ENCODE measurements at places on chromosomes 11 and 22. TPM values are rescaled to one million over a fixed set of nuclear protein-coding genes. Genes with fewer than 3 reads are reported as not detected.

The OR52N4 gene
- total RNA-seq = 1.5 TPM

DNA sequence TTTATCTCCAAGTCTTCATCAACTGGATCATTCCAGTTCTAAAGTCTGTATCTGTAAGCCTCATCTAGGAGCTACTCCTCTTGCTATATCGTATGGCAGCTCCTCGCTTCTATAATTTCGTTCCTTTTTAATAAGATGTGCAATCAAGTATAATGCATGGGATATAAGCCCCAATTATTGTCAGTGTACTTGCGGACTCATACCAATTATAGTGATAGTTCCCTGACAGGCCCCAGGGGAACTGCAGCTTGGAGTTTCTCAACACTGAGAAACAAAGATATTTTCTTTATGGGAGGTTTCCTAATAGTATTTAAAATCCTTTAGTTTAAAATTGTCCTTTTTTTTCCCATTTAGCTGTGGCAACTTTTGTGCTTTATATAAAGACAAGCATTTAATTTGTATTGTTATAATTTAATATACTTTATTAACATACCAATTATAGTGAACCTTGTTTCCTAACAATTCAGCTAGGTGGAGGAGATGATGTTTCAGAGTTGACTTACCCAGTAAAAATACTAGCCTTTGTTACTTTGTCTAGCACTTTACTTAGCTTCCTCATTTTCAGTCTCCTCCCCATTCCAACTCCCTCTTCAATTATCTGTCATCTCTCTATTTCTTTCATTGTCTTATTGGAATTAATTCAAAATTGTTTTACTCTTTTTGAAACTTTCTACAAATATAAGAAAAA is 25.3 kb upstream of the DDX17 start:
- DNase-seq = no peak

DNA sequence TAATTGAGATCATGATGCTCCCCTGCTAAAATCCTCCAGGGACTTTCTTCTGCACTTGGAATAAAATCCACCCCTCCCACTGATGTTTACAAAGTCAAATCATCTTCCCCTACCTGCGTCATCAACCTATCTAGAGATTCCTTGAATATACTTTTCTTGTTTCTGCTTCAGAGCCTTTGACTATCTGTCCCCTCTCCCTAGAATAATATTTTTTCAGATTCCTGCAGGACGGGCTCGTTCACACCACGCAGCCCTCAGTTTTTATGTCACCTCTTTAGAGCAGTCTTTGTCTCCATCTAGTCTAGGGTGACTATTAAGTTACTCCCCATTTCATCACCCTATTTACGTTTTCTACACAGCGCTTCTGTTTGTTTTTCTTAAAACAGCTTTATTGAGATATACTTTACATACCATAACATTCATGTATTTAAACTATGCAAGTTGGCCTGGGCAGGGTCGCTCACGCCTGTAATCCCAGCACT is 94.8 kb upstream of the SESN3 start:
- DNase-seq = no peak

The CYP2D6 gene
- total RNA-seq = 1.9 TPM

DNA sequence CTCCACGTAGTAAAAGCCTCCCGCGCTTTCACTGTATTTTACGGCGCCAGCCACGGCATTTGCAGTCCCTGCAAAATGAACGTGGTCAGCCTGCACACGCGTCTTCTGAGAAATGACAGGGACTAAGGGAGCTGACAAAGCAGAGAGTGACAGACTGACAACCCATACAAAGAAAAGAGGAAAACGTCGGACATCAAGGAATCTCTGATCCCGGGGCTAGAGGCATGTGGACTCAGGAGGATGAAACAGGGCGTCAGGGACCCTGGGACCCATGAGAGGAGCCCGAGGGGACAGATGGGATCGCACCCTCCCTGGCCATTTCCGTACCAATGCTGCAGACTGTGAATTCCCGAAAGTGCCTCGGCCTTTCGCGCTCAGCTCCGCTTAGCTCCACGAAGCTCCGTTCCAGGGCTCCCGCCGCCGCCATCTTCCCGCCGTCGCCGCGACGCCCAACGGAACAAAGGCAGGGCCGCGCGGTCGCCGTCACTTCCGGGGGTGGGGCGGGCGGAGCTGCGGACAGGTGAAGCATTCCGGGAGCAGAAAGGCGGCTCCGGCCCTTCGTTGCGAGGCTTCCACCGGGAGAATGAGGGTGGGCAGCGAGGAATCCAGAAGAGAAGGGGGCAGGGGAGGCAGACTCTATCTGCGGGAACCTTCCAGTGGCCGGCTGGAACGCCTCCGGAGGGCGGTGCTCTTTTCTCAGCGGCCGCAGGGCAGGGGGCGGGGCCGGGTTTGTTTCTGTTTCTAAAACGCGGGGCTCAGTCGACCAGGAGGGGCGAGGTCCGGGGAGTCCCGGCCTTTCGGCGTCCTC is at the start of gene NUP160:
Gene NUP160, minus strand, starts transcription at position 459 of the 808 bp plus-strand sequence. Its CDS starts 32 bp downstream, at position 427.
- peak; percentile 91 for DNase-seq

DNA sequence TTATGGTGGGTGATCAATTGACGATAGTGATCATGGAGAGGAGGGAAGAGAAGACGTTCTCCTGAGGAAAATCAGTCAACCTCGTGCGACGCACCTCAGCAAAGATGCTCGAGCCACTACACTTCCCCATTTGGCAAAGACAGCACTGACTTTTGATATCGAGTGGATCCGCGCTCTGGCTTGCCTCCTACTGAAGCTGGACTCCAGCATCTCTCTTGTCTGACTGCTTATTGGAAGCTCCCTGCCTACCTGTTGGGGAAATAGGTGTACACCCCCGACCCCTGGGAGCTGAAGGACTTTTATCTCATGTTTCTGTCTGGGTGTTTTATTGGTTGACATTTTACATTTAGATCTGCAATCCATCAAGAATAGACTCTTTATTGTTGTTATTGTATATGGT is 476.8 kb upstream of the B3GAT1 start:
- DNase-seq = no peak

GRCh38 chr11:8098879-8099278 is 17.9 kb downstream of the TUB start:
- no peak for DNase-seq

The RNF214 gene
- total RNA-seq = 23.1 TPM

- DNase-seq = no peak
Measured at GRCh38 chr11:69910519-69911309, 91.5 kb upstream of the FGF3 start.

GRCh38 chr22:27088026-27088425 is 430.6 kb downstream of the MIAT start:
- DNase-seq = no peak

The GAL gene
- not detected for total RNA-seq

The TUBA8 gene
- total RNA-seq = 1.4 TPM

DNA sequence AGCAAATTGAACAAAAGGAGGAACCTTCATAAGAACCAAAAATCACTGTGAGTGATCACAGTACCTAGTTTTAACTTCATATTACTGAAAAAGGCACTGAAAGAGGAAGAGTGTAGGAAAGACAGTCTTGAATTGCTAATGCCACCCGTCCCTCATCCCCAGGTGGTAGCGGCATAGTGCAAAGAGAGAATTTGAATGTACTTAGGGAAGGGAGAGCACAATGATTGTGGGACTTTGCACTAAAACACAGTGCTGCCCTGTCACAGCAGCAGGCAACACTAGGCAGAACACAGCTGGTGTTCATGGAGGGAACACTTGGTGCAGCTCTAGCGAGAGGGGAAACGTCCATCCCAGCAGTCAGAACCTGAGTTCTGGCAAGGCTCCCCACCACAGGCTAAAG is 716.3 kb upstream of the ANO5 start:
- DNase-seq = no peak

DNA sequence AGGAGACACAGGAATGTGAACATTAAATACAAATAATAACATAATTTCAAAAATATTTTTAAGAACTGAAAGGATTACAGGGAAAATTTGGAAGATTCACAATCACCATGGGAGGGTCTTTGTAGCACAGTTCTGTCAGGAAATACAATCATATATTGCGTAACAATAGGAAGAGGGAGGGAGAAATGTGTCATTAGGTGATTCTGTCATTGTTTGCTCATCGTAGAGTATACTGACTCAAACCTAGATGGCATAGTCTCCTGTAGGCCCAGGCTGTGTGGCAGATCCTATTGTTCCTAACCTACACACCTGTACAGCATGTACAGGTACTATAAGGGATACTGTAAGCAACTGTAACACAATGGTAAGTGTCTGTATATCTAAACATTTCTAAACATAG is 330.4 kb downstream of the BRD1 start:
- DNase-seq = no peak

DNA sequence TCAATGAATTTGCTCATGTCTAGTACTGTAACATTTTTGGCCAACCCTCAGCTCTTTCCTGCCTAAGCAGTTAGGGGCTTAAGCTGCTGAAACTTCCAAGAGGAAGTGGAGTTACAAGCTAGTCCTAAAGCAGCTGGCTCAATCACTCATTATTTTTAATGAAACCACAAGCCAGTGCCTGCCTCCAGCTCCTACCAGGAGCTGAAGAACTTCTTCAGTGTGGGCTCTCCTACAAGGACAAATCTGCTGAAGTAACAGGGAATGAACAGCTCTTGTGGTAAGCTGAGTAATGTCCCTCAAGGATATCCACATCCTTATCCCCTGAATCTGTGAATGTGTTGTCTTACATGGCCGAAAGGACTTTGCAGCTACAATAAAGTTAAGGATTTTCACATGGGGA is 112.5 kb downstream of the BBOX1 start:
- no peak for DNase-seq

The AASDHPPT gene
- 36.9 TPM for total RNA-seq

The ESAM gene
- 1.0 TPM for total RNA-seq

All from activated CD4-positive, alpha-beta memory T cell treated with anti-CD3 and anti-CD28 coated beads, Interleukin-2, amount 10 ng/mL, durations not matched to agents 7 days and 5 days (primary cell).